Naive thymus-derived CD4-positive, alpha-beta T cell (primary cell): ENCODE measurements at places on chromosomes 5 and 9. TPM values are rescaled to one million over a fixed set of nuclear protein-coding genes. Genes with fewer than 3 reads are reported as not detected.

DNA sequence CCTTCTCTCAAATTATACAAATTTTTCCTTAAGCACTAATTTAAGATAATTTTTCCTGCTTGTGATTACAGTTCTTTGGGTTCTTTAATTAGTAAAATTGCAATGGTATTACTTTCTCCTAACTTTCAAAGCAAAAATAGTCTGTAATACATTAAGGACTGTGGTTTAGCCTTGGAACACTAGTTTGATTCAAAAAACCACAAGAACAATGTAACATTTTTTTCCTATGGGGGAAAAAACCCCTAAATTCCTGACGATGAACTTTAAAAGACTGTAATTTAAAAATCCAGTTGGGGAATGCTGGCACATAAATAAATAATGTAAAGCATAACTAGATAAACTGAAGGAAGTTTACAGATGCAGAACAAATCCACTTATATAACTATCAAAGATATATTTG lies 65.3 kb downstream of the CDC14B start:
- no peak for DNase-seq

- DNase-seq: no peak
Measured at GRCh38 chr5:3179220-3179619, 416.4 kb upstream of the IRX1 start.

ANGPTL2 gene
- total RNA-seq: not detected

GRCh38 chr5:79800979-79801827 lies 111.6 kb downstream of the CMYA5 start:
- DNase-seq: no peak

GRCh38 chr5:1763548-1763911 lies 36.1 kb downstream of the MRPL36 start:
- peak; percentile 23 for DNase-seq

DNA sequence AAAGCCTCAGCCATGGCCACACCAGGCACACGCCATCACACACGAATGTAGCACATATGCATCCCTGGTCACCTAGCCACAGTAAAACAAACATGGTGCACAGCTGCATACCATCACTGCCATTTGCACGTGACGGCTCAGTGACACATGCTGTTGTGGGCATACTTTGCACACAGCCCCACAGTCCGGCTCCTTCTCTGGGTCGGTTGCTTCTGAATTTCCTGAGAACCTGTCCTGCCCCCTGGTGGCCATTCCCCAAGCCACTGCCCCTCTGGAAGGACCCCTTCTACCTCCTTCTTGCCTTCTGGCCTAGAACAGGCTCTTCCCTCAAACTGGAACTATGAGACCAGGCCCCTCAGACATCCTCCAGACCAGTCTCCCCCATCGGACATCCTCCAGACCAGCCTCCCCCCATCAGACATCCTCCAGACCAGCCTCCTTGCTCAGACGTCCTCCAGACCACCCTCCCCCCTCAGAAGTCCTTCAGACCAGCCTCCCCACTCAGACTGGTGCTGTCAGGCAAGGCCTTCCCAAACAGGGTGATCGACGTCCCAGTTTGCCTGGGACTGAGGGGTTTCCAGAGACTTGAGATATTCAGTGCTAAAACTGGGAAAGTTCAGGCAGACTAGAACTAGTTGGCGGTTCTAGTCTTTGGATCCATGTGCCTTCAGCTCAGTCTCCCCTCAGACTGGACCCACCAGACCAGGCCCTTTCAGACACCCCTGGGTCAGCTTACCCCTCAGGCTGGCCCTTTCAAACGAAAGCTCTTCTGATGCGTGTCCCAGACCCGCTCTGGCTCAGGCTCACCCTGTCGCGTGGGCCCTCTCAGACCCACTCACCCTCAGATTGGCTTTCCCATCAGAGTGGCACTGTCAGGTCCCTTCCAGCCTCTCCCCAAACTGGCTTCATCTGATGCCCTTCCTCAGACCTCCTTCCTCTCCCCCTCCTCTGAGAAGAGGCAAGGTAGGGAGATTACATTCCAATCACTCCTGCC lies 24.3 kb upstream of the ENHO start:
- peak; percentile 22 for DNase-seq

EIF4E1B gene
- not detected for total RNA-seq

DNA sequence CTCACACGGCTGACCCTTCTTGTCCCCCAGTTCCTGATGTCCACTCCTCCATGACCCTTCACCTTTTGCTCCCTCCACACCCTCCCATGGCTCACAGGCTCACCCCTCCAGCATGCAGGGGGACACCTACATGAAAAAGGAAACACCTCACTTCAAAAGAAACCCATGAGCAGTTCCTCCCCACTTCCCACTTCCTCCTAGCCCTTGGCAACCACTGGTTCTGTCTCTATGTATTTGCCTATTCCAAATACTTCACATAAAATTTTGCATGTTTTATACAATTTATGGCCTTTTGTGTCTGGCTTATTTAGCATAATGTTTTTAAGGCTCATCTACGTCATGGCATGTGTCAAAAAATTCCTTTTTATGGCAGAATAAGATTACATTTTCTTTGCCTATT lies 100.2 kb upstream of the S1PR3 start:
- peak; percentile 4 for DNase-seq

DNA sequence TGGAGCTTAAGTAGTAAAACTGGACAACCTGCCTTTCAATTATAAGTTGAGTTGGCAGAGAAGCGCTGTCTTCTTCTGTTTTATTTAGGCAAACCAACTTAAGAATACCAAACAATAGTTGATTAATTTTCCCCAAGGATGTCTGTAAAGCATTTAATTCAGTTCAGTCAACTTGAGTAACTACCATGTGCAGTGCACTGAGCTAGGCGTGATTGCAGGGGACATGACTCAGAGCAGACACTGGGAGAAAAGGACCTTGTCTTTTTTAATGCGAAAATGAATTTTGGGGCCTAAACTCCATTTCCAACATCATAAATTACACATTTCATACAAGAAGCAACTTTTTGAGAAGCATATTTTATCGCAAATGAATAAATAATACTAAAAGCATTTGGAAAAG lies 66.3 kb downstream of the FBXL7 start:
- no peak for DNase-seq

SLC6A18 gene
- not detected for total RNA-seq

DNA sequence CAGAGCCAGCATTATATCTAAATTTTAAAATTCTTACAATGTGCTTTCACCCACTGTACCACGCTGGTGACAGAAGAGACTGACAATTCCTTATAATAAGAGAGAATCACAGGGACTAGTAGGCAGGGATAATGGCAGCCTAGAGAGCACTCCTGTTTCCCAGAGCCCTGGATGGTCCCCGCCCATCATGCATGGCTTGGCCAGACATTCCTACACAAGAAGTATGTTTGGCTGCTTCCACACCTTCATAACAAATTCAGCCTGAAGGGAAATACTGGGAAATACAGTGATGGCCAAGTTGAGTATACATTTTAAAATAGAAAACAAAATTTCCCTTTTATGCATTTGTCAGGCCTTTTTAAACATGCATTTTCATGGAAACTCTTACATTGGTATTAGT lies 193.5 kb upstream of the ELL2 start:
- no peak for DNase-seq

GRCh38 chr5:1244976-1245375 lies 19.8 kb downstream of the SLC6A18 start:
- DNase-seq: no peak

DNA sequence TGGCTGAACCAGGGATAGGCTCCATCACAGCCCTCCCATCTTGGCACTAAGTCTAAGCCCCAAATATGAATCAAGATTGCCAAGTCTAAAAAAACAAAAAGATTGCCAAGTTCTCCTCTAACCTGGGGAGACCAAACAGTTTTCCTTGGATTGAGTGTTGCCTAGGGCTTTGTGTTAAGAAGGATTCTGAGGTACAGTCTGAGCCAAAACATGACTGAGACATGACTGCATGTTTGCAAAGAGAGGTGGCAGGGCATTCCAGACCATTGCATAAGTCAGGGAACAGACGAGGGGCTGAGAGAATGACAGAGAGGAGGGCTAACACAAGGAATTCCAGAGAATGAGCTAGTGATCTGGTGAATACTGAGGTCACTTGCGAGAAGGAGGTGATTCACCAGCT lies 11.4 kb downstream of the LAMC3 start:
- no peak for DNase-seq

PCBD2 gene
- total RNA-seq: 10.6 TPM

- DNase-seq: no peak
Measured at GRCh38 chr5:93404246-93404645, 176.8 kb downstream of the NR2F1-AS1 start.

GGTA1 gene
- total RNA-seq: 1.2 TPM

DNA sequence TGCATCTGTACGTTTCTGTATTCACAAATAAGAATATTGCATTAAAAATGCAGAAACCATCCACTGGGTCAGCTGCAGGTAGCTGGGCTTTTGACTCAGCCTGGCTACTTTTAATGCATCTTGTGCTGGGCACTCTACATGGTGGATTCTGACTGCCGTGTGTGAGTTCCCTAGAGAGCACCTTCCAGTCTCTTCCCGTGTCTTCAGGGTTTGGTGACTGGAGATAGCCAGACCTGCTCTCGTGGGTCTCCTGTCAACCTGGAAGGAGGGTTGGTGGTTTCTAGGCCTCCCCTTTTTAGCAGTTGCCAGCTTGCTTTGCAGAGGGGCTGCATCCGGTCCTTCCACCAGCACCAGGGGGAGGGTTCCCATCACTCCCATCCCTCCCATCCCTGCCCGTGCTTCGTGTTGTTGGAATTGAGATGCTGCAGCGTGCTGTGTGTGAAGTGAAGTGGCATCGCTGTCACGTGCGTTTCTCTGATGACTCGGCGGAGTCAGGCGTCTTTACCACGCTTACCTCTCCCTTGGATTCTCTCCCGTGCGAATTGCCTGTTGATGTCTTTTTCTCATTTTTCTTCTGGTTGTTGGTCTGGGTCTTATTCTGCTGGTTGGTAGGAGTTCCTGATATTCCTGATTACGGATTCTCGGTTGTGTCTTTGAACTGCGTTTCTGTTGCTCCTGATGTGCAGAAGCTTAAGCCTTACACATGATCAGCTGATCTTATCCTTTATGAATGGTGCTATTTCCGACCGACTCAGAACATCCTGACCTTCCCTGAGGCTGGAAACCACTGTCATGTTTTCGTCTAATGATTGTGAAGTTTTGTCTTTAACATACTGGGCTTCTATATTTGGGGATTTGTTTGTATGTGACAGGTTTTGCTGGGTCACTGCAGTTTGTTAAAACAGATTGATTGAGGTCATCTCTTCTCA lies 16.9 kb downstream of the FBXW5 start:
- DNase-seq: no peak

DNA sequence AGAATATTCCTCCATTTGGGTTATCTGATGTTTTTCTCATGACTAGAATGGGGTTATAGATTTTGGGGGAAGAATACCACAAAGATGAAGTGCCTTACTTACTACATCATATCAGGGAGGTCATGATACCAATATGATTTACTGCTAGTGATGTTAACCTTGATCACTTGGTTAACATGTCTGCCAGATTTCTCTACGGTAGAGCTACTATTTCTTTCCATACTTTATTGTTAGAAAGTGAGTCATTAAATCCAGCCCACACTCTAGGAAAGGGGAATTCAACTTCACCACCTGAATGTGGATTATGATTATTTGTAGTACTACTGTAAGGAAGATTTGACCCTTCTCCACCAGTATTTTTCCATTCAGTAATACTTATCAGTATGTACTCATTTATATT lies 64.7 kb downstream of the UBE2R2 start:
- no peak for DNase-seq

- DNase-seq: no peak
Measured at GRCh38 chr5:161302559-161302958, 244.0 kb downstream of the GABRB2 start.

- DNase-seq: no peak
Measured at GRCh38 chr9:129672702-129673101, 7.3 kb downstream of the PRRX2 start.

BHMT2 gene
- not detected in 2 replicates for total RNA-seq

PCDHA10 gene
- total RNA-seq: not detected

DNA sequence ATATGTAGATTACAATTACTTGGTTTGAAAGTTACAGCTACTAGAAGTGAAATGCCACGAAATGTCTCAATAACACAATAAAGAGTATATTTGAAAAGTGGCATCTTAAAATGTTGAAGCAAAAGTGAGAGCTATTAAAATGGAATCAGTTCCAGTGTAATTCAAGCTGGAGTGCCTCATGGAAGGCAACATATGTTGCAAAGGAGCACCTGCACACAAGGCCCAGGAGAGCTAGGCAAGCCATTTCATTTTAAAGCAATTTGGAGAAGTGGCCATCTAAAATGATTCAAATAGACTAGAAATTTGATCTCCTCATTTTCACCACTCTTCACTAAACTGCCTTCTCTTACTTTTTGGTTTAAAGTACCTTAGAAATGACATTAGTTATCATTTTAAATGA lies 167.8 kb downstream of the GABRB2 start:
- no peak for DNase-seq

CCNI2 gene
- 8.4 TPM for total RNA-seq

PIP5K1B gene
- total RNA-seq: 0.49 TPM

DNA sequence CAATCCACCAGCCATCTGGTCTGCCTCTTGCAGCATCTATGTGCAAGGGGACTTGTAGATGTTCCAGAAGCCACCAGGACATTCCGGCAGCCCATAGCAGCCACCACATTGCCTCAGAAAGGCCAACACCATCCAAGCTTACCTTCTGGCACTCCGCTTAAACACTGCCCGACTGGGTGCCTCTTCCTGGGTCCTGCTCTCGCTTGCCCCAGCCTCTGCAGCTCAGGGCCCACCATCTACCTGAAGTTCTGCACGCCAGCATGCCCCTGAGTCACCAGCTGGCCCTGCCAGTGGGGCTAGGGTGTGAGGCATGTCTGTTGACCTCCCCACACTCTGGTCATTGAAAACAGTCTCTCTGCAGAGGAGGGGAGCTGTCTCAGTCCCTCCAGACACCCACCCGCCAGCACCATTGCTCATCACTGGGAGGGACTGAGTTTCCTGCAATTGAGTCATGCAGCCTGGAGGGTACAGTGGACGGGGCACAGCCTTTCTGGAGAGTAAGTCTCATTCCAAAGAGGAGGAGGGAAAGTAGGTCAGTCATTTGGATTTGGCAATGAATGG lies 16.9 kb upstream of the COL5A1 start:
- DNase-seq: no peak

GRCh38 chr9:134597957-134598883 lies 43.4 kb upstream of the COL5A1 start:
- DNase-seq: no peak

DNA sequence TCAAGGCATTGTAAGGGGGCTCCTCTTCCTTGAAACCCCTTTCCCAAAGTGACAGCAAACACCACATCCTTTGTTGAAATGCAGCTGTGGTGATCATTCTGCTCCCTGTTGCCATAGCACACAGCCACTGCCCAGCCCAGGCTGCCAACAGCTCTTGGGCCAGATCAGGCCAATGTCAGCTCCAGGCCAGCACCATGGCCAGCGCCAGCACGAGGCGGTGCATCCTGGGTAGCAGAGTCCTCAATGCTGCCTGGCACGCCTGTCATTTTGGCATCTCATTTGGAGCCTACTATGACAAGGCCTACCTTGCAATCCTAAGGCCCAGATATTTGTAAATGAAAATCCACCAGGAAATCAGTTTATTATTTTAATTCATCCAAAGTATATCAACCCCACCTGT lies 390.6 kb downstream of the DNAH5 start:
- DNase-seq: no peak

DNA sequence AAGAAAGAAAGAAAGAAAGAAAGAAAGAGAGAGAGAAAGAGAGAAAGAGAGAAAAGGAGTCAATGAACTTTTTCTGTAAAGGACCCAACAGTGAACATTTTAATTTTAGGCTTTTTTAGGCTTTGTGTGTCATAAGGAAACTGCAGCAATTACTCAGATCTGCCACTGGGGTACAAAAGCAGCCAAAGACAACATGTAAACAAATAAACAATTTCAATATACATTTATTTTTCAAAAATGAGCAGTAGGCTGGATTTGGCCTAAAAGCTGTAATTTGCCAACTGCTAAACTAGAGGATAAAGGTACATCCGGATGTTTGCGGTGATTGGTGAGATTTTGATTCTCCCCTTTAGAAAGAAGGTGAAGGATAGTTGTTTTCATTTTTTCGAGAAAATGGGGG lies 143.6 kb downstream of the CEMIP2 start:
- DNase-seq: no peak
